CD4-positive, CD25-positive, alpha-beta regulatory T cell (primary cell): ENCODE measurements at places on chromosomes 6 and 20.
A peak's percentile ranks its signal among the peaks of the same experiment; 100 is the strongest.

GRCh38 chr6:30841644-30842504, 42.4 kb upstream of the DDR1 start:
- no peak for DNase-seq

GRCh38 chr6:54193560-54193959, 82.3 kb downstream of the MLIP start:
- no peak for DNase-seq

GRCh38 chr6:147756891-147757290, 248.4 kb downstream of the SAMD5 start:
- no peak for DNase-seq

GRCh38 chr6:35585658-35586057, 73.0 kb upstream of the TULP1 start:
- no peak for DNase-seq

DNA sequence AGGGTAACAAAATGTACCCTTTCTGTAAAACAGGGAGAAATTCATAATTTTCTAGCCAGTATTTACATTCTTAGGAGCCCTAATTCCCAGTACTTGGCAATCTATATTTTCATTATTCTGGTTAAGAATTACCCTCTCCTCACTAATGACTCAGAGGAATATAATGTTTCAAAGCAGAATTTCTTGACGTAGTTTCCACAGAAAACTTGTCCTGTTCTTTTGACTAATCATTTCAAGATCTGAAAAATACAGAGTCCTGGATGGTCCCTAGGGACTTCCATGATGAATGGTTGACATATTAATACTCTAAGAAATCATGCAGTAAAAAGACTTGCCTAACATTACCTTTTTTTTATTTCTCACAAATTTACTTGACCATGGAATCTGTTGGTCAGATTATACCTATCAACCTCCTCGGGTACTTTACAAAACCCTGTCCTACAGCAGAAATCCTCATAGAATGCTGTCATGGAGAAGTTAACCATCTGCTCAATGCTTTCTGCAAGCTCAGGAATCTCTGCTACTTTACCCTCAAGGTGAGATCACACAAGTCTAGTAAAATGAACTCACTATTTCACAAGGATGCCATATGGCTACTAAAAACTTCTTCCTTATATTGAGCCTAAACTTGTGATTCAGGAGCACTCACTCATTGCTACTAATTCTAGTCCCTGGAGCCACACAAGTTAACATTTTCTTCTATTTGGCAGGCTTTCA, 202.1 kb upstream of the CNR1 start:
- no peak for DNase-seq

DNA sequence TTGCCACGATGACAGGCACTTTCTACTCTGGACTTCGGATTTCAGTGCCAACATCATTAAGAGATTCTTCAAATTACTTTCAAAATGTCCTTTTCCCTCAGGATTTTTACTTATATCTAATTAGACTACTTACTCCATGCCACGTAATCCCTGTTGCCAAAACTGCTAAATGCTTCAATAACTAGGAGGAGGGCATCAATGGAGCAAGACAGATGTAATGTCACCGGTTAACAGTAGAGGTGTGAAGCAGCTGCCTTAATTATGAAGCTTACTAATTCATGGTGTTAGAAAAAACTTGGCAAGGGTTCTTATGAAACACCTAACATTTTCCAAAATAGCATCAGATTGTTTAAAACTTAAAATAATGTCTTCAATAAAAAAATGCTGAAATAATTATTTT, 111.2 kb upstream of the SIM1 start:
- no peak for DNase-seq

DNA sequence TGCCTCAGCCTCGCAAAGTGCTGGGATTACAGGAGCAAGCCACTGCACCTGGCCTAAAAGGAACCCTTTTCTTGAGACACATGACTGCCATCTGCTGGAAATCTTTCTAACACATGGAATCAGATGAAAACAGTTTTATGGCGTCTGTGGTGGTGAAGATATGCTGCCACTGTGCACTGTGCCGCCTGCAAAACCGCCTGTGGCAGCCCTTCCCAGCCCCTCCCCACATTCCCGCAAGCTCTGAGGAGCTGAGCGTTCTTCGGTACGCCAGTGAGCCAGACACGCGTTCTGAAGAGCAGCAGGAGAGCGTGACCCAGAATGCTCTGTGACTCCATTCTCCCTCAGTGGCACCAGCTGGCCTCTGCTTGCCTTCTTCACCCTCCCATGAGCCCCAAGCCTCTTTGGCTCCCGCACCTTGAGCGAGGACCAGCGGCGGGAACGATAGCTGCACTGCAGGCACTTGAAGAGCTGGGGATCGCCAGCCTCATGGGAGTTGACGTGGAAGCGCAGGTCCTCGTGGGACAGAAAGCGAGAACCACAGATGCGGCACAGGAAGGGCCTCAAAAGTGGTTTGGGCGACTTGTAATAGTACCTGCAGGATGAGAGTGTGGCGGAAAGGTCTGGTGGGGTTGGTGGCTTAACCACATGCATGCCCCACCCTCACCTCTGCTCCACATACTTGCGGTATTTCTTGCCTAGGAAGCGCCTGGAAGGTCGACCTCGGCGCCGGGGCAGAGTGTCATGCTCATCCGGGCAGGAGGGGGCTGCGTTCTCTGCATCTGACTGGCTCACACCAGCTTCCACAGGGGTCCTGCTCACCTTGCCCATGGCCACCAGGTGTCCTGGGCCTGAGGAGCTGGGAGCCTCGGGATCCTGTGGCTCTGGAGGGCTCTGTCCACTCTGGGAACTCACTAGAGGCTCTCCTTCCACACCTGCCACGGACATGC, 8.7 kb downstream of the ZNF335 start:
- DNase-seq = peak; percentile 40

DNA sequence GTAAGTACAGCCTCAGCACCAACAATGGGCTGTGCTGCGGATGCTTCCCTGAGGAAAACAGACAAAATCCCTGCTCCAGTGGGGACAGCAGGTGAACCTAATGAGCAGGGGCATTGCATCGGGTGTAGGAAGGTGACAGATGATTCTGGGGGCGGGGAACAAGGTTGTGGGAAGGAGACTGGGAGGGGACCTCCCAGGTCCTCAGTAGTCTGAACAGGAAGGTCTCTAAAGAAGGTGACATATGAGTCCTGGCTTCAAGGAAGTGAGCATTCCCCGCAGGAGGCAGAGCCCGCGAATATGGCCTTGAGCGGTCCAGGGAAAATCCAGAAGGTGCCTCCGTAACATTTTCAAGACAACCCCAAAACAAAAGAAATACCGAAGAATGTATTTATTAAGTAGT, 19.4 kb downstream of the ULBP1 start:
- DNase-seq = no peak

- no peak for DNase-seq
These were observed 142.3 kb upstream of the SASH1 start for GRCh38 chr6:148200293-148200692.

DNA sequence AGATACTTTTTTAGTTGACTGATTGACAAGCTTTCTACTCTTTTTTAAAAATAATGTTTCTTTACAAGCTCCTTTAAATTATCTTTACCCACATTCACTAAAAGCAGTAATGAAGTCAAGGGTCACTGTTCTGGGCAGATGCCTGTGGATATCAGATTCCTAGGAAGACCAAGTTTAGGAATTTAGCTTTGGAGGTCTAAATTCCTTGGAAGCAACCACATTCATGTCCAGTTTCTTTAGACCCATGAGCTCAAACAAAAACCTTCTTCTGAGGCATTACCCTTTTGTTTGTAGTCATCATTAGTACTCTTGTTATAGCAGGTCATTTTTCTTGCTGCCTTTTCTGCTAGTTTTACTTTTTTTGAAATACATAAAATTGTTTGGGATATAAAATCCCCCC, 462.9 kb upstream of the JAG1 start:
- DNase-seq = no peak

GRCh38 chr6:79646006-79646405, 14.9 kb downstream of the SH3BGRL2 start:
- peak; percentile 43 for DNase-seq
